CD4-positive, alpha-beta T cell treated with Interleukin-6 for 4 hours (primary cell): ENCODE measurements at places on chromosomes 4 and X.

- DNase-seq: no peak
Observed at GRCh38 chr4:8379771-8380170, 60.8 kb downstream of the ACOX3 start.

- DNase-seq: peak; percentile 70
Observed at GRCh38 chrX:71533851-71534561, 1.1 kb downstream of the OGT start.

DNA sequence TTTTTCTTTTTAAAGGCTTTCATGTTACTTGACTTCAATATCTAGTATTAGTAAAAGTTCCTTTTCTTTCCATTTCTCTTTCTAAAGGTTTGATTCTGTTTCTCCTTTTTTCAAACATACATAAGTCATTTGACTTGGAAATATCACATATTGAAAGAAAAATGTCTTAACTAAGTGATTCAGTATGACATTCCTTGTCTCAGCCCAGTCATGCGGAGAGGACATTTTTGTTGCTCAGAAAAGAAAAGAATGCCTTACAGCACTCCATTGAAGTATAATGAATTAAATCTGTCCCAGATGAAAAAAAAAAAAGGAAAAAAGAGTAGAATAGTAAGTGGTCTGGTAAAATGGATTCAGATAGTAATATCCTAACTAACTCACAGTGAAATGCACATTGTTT, 466.1 kb downstream of the ADGRL3 start:
- no peak for DNase-seq

DNA sequence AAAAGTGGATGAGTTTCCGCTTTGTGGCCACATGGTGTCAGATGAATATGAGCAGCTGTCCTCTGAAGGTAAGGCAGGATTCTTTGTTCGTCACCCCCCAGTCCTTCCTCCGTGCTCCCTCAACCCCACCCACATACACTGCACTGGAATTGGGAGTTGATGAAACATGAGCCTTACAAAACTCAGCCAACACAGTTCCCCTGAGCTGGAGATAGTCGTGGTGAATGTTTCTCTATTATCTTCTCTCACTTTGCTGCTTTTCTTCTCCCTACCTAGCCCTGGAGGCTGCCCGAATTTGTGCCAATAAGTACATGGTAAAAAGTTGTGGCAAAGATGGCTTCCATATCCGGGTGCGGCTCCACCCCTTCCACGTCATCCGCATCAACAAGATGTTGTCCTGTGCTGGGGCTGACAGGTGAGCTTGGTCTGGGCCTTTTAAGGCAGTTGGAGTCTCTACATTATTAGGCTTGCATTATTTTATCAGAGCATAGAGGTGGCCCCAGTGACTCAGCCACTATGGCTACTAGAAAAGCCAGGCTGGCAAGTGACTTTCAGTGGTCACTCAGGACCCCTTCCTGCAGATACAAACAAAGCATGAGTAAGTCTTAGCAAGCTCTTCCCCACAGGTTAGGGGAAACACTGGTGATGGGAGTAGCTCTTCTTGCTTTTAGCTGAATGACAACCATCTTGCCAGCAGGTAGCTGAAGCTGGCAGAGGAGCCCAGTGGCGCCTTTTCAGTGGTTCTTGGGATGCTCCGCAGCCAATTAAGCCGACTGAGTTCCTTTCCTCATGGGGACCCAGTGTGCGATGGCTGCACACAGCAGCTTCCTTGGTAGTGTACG, 1.6 kb downstream of the RPL10 start:
- DNase-seq: no peak

DNA sequence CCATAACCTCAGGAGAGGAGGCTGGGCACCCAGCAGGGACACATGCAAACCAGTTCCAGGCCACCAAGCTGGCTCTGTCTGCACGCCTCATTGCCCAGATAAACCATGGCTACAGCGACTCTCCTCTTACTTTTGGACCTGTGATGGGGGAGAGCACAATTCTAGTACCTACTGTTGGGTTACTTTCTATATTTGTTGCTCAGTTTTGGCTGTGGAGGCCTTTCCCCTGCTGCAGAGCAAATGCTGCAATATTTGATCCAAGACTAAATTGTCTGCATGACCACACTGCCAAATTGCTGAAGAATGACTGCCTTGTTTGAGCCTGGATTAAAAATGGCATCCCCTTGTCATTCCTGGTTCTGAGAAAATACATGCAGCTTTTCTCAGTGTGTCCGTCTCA, 253.5 kb downstream of the ARHGAP10 start:
- no peak for DNase-seq

DNA sequence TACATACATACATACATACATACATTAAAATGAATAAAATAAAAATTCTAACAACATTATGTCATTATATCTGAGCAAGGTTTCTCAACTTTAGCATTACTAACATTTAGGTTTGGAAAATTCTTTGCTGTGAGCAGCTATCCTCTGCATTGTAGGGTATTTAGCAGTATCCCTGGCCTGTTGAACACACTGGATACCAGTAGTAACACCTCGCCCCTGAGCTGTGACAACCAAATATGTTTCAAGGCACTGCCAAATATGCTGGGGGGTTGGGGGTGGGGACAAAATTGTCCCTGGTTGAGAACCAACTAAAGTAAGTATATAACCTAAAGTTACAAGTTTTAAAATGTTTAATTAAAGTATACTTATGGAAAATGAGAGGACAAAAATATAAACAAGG, 860.9 kb upstream of the FTHL17 start:
- no peak for DNase-seq

DNA sequence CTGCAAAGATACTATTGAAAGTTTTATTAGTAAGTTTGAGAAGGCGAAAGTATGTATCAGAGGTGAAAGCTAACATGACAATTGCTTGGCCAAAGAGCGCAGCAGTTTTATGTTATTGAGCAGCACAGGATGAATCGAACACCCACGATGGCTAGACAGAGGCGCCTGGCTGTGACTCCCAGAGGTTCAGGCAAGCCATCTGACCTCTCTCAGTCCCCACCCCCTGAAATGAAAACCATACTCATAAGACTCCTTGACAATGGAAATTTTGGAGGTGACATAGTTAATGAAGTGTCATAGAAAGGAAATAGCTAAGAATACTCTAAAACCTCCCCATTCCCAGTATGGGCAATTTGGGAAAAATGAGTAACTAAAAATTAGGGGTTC, 70.6 kb downstream of the MGST2 start:
- DNase-seq: no peak
